Activated CD8-positive, alpha-beta memory T cell treated with anti-CD3 and anti-CD28 coated beads for 1 hour (primary cell): ENCODE measurements at places on chromosomes 12 and 14.

DNA sequence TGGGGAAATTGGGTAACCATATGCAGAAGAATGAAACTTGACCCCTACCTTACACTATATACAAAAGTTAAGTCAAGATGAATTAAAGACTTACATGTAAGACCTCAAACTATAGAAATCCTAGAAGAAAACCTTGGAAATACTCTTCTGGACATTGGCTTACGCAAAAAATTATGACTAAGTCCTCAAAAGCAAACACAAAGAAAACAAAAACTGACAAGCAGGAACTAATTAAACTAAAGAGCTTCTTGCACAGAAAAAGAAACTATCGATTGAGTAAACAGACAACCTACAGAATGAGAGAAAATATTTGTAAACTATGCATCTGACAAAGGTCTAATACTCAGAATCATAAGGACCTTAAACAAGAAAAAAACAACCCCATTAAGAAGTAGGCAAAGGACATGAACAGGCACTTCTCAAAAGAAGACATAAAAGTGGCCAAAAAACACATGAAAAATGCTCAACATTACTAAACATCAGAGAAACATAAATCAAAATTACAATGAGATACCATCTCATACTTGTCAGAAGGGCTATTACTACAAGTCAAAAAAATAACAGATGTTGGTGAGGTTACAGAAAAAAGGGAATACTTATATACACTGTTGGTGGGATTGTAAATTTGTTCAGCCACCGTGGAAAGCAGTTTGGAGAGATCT is 37.0 kb upstream of the CFAP54 start:
- DNase-seq = no peak

GRCh38 chr14:28936601-28937000 is 170.0 kb downstream of the FOXG1 start:
- DNase-seq = no peak

GRCh38 chr14:94058128-94058673 is 22.8 kb downstream of the DDX24 start:
- DNase-seq = no peak

DNA sequence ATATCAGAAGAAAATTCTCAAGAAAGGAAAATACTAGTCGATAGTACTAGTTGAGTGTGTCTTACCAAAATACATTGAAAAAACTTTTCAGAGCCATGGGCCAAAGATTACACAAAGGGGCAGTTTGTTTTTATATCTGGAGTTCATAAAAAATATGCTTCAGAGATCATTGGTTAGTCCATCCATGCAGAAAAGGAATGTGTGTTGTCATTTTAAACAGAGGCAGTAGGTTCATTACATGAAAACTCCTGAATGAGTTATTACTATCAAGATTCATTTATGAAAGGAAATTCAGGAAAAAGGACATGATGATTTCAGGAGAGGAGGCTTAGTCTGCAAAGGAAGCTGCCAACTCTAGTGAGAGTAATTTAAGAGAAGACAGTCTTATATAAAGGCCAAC is 354.8 kb downstream of the AEBP2 start:
- DNase-seq = no peak

DNA sequence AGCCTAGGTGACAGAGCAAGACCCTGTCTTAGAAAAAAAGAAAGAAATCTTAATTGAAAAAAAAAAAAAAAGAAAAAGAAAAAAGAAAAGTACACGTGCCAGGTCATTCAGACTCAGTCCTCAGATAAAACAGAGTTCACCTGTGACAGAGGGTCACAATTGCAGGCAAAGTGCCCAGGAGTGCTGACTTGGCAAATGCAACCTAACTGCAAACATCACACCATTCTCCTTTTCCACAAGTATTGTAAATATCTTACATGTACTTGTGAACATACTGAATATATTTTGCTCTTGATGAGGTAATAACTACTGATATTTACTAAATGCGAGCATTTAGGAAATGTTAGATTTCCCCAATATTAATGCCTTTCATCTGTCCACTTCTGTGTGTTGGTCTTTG is 9.0 kb upstream of the COL2A1 start:
- no peak for DNase-seq

- no peak for DNase-seq
These were observed 93.6 kb upstream of the TMTC2 start for GRCh38 chr12:82593143-82593542.

DNA sequence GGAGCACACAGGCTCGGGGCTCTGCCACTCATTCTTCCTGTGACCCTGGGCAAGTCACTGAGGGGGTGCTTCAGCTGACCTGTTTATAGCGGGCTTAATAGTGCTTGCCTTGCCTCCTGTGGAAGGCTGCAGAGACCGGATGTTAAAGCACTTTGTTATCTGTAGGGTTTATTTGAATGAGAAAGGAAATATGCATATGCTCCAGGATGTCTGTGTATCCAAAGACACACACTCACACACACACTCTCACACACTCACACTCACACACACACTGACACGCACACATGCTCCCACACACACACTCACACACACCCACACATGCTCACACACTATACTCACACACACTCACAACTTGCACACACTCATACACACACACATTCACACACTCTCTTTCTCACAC is 56.1 kb upstream of the DDX11 start:
- DNase-seq = no peak

DNA sequence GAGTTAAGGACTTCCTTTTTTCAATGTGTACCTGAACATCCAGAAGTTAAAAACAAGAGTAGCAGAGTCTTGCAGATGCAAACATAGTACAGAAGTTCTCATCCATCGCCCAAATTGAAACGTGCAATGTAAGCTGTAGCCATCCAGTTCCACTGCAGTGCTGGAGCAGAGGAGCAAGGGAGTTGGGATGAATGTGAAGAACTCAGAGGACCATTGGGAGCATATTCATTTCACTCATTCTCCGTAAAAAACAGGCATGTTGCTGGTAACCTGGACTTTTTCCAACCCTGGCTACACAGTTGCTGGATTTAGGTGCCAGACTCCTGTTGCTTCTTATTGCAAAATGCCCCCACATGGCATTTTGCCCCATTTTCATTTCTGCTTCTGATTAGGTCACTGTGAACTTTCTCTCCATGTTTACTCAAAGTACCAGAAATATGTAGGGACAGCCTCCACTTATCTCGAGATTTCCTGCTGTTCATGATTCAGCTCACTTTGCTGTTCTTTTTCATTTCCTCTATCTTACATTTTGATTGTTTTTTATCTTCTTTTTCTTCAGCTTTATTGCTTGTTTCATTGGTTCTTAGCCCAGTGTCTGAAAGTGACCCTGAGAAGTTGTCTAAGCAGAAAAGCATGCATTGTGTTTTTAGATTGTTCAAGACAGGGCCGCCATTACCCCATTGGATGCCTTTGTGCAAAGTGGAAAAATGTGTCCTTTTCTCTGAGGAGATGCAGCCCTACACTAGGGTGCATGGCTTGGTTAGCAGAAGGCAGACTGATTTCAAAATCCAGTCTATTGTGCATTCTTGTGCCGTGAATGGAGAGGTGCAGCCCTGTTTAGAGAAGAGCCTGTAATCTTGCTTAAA is 109.0 kb upstream of the AMIGO2 start:
- DNase-seq = no peak

- no peak for DNase-seq
These were observed 1.5 kb downstream of the KRT73 start for GRCh38 chr12:52616680-52617402.

DNA sequence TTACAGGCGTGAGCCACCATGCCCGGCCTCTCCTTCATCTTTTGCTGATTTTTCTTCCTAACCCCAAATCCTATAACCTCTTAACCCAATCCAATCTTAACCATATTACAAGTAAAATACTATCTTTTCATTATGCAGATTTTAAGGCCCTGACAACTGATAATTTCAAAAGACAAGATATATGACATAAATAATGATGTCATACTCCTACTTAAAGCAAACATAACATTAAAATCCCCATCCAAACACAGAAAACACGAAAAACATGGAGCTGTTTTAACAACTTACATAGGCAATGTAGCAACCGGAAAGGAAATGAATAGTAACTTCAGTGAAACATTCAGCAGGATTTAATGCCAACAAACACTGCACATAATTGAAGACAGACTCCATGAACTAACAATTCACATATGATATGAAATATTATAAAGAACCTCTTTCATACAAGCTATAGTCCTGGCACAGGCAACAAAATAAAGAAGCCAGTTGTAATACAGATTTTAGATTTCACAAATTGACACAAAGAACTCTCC is 21.5 kb downstream of the USP44 start:
- no peak for DNase-seq

GRCh38 chr12:102879144-102879763 is 37.8 kb downstream of the PAH start:
- no peak for DNase-seq

- no peak for DNase-seq
These were observed 180.3 kb downstream of the RAD51B start for GRCh38 chr14:67999705-68000384.

GRCh38 chr14:105067140-105067968 is 2.1 kb upstream of the GPR132 start:
- no peak for DNase-seq

DNA sequence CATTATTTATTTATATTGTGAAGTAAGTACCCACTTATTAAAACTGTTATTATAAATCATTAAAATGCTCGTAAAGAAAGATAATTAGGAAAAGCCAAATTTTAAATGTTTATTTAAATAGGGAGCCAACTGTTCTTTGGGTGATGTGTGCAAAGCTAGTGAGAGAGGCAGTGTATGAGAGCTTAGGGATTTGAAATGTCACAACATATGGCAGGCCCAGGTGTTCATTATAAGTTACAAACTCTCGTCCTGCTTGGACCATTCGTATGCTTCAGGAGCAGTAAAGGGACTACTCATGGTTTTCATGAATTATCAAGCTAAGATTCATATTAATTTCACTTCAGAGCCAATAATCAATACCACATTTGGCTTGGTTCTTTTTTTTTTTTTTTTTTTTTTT is 154.5 kb downstream of the TGFB3 start:
- no peak for DNase-seq

DNA sequence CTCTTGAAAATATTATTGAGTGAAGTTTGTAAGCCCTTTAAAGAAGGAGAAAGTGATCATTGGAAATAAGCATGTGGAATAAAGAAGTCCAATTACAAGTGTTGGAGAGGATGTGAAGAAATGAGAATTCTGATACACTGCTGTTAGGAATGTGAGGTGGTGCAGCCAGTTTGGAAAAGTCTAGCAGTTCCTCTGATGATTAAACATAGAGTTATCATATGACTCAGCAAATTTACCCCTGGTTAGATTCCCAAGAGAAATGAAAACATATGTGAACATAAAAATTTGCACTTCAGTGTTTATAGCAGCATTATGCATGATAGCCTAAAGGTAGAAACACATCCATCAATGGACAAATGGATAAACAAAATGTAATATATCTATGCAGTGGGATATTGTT is 319.9 kb downstream of the AEBP2 start:
- DNase-seq = no peak

DNA sequence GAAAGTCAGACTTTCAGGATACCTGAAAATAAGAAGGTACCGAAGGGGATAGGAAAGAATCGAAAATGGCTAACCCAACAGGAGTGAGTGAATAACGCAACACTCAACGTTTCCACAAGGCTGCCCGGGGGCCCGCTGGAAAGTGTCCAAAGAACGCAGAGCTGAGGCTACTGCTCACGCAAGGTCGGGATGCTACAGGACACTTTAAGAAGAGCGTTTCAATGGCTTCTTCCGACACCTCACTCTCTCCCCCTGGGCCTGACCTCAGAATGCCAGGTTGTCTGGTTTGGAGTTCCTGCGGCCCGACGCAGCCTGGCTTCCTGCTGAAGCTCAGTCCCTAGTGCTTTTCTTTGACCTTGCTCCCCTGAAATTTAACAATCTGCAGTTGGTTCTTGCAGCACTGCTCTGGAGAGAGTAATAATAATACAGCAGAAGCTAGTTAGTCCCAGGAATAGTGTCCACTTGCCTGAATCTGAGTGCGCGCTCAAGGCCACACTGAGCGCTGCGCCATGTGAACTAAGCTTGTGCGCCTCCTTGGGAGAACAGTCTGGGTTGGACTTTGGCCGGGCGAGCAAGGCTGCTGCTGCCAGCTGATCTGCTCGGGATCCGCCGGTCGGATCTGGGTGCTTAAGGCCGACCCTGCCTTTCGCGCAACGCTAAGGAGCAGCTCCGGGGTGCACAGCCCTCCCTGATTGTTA is 2.0 kb upstream of the ALX1 start:
- no peak for DNase-seq

DNA sequence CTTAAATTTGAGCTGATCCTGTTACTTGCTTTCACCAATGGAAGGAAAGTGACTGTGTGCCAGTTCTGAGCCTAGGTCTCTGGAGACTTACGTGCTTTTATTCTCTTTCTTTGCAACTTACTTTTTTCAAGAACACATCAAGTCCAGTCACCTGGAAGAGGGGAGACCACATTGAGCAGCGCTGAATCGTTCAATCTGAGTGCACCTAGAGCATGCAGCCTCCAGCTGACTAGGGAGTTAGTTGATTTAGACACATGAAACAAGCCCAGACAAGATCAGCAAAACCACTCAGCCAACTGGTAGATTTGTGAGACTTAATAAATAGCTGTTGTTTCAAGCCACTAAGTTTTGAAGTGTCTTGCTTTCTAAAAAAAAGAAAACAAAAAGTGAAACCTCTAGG is 1014.8 kb upstream of the FBXO33 start:
- DNase-seq = no peak

DNA sequence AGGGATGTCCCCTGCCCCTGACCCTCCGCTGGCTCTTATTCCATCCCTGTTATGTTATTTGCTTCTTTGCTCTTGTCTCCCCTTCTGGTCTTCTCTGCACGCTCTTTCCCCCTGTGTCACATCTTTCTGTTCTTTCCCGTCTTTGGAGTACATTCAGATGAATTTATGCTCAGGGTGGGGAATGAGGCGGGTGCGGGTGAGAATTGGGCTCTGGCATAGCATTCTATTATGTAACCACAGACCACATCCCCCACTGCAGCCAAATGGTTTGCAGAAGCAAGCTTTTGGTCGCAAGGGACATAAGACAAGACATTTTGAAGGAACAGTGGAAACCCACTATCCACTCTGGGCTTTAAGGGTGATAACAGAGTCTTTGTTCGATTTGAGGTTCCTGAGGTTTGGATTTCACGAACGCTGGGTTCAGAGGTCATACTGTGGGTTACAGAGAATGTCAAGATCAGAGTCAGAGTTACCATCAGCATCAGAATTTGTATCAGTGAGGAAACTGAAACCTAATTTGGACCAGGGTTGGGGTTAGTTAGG is 3.8 kb downstream of the ENDOU start:
- DNase-seq = no peak

GRCh38 chr14:60163693-60164092 is 1.5 kb downstream of the DHRS7 start:
- DNase-seq = no peak
